ENCODE measurements at places on chromosomes 7 and 10.

DNA sequence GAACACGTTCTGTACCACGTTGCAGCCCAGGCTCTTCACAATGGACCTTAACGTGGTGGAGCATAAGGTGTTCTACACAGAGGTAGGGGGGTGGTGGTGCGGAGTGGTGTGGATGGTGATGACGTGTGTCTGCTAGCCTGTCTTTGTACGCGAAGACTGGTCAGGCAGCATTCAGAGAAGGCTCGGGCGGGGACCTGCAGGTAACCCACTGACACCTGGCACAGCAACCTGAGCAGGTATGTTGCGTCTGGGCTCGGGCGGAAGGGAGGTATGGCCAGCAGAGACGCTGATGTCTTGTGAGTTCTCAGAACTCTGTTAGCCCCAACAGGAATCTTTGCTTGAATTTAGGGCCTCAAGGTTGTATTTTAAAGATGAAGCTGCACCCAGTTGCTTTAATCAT lies 55.0 kb downstream of the TRRAP start:
- DNase-seq: no peak

GRCh38 chr7:41451826-41452225 lies 251.1 kb downstream of the INHBA start:
- DNase-seq: no peak

GRCh38 chr10:51046654-51047053 lies 27.6 kb upstream of the PRKG1 start:
- no peak for DNase-seq

- no peak for DNase-seq
Measured at GRCh38 chr7:26378016-26378415, 86.4 kb downstream of the SNX10 start.

- DNase-seq: no peak
Measured at GRCh38 chr7:122329145-122329802, 24.7 kb upstream of the FEZF1 start.
